ENCODE measurements at places on chromosomes 1 and 21.

GRCh38 chr1:169326956-169327268 is 40.7 kb downstream of the NME7 start:
- DNase-seq: no peak

DNA sequence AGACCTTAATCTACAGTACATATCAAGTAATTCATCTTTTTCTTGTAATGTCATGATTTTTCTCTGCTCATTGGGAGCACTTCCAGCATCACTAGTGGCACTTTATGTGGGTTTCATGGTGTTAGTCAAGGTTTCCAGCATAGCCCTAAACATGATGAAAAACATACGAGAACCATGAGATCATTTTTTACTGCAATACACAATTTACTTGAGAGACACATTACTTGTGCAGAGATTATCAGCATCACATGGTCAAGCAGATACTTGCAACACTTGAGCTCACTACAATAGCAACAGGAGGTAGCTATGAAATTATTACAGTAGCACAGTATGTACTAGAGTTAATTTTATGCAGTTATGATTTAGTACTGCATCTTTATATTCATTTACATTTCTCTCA is 36.4 kb downstream of the ITGB3BP start:
- DNase-seq: no peak

- DNase-seq: no peak
These were observed 38.9 kb downstream of the SYT2 start for GRCh38 chr1:202671399-202671798.

DNA sequence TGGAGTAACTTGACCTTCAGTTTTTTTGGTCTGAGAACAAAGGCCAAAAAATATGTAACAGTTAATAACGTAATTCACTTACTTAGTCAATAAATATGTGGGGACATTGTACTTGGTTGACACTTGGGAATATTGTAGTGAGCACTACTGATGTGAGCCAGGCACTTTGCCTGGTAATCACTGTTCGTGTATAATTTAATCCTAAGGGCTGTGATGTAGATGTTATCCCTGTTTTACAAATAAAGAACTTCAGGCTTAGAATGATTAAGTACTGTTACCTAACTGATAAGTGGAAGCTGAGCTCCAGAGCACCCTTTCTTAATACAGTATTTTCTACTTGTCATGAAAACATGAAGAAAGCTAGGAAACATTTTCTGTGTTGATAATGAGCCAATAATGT is 28.0 kb downstream of the PTBP2 start:
- DNase-seq: no peak

DNA sequence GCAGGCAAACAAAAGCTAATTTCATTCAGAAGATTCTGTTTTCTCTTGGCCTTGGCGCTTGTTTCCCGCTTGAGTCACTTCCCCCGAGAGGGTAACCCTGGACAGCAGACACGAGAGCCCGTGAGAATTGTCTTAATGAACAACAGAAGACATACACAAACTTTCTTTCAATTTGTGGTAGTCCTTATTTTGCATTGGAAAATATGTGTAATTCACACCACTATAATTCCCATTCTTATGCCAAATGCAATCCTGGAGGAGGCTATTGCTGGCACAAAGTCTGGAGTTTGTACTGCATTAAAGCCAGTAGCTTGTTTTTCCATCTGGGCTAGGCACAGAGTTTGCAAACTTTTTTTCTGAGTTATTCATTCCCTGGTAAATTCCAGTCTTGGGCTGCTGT is 109.8 kb upstream of the IVNS1ABP start:
- DNase-seq: no peak

DNA sequence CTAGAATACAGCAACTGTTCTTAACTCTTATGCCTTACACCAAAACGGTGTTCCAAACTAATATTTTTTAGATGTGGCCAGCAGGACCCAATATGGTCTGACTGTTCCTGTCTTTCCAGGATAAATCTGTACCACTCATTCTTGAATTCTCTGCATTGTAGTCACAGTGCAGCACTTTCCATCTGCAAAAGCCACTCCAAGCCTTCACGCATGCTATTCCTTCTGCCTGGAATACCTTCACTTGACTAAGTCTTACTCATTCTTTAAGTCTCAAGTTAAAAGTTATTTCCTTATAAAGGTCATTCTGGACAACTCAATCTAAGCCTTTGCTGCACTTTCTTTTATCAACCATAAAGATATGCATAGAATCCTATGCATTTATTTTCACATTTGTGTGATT is 1194.5 kb downstream of the PLA2G4A start:
- no peak for DNase-seq

- no peak for DNase-seq
These were observed 11.2 kb upstream of the FMOD start for GRCh38 chr1:203361945-203362719.

- no peak for DNase-seq
These were observed 498.2 kb upstream of the C1orf87 start for GRCh38 chr1:60571811-60572210.

DNA sequence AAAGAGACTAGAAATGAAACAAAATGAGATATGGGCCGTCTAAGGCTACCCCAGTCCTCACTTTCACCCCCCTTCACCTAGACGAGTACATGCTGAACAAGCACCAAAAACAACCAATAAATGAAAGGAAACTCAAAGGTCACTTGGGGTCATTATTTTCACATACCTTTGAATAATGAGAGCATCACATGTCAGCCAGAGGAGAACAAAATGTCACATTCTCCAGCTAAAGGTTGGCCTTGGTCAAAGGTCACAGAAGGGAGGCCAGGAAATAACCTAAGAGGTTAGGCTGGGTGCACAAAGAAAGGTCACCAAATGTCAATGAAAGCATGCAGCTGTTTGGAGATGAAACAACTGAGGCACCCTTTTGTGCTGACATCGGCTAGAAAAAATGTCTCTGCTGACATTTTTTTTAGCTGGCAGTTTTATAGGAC is 288.7 kb upstream of the USP25 start:
- no peak for DNase-seq

GRCh38 chr1:88118176-88118845 is 565.8 kb upstream of the PKN2 start:
- DNase-seq: no peak

GRCh38 chr1:2334366-2334765 is 57.0 kb downstream of the MORN1 start:
- DNase-seq: no peak

DNA sequence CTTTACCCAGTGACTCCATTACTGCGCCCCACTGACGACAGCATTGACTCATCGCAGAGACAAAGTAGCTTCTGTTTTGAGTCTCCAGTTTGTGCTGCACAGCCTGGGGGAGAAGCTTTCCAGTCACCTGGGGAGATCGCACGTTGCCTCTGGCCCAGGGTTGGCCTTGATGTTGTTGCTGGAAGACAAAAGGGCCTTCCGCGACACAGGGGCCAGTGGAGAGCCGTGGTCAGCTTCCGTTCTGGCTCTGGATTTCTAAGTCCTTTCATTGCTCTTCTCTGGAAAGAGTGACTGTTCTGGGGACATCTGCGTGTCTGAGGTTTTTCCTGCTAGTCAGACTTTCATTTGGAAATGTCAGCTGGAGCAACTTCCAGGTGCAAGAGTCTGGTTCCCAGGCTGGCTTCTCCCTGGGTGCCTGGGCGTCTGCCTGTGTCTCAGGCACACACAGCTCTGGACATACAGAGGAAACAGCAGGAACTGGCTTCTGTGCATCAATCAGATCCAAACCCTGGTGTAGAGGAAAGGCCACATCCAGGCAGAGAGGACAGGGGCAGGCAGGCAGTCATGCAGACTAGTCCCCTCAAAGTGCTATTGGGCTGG is 257.0 kb downstream of the SIPA1L2 start:
- DNase-seq: no peak

DNA sequence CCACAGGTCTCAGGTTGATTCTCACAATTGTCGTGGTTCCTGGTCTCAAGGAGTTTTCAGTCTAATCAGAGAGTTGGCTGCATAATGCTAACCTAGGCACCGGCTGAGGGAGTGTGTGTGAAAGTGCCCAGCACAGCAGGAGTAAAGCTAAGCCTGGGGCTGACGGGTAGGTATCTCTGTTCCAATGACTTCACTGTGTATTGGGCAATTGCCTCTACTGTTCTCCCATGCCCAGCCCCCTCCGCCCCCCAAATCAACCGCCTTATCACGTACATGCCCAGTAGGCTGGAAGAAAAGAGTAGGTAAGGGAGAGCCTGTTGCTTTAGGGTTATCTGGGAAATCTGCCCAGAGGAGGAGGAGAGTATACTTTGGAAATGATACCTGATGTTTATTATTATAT is 54.7 kb downstream of the MRPS6 start:
- DNase-seq: no peak

DNA sequence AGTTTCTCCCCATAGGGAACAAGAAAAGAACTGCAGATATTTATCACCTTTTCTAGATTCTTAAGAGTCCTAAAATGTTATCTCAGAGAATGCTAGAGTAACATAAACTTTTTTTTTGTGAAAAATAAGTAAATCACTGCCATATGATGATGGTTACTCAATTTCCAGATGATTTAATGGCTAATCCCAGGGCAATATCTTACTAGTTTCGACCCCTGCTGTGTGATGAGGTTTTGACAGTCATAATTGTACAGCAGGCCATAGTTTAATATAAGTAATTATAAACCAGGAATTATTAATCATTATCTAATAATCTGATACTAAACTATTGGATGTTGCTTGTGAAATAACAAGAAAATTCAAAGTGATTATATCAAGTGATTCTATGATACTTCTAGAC is 210.6 kb downstream of the HLX start:
- DNase-seq: no peak

DNA sequence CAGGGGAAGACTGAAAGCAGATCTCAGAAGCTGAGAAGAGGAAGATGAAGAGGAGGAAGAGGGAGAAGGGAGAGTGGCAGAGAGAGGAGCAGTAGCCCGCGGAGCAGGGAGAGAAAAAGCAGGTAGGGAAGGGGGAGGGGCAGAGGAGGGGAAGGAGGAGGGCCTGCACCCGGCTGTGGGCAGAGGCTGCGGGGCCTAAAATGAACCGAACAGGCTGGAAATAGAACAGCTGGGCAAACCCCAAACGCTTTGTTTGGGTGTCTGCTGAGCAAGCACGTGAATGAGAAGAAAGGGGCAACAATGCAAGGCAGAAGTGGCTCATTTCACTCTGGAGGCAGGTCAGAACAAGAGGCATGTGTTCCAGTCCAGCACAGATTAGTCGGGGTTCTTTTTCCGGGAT is 33.5 kb downstream of the KCNC4 start:
- no peak for DNase-seq

DNA sequence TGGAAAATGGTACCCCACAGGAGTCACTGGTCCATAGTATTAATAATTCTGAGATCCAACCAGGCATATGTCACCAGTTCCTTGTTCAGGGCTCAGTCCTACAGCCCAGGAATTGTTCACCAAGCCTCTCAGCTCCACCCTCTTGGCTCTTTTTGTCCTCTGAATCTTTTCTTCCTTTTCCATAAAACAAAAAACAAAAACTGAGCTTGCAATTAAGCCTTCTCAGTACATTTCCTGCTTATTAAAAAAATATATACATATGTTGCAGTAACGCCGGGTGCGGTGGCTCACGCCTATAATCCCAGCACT is 23.4 kb upstream of the KIF1B start:
- no peak for DNase-seq

DNA sequence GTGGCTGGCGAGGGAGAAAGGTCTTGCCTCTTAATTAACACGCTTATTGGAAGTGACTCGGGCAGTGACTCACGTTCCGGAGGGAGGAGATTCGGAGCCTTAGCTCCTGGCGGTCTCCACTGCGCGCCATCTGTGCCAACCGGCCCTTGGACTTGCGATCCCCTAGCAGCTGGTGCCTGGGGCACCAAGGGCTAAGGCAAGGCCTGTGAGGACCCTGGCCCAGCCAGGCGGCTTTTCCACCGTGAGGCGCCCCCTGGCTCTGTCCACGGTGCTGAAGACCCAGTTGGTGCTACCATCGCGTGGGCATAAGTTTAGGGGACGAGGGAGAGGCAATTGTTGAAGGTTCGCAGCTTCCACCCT is 1.3 kb upstream of the SYT6 start:
- DNase-seq: no peak

DNA sequence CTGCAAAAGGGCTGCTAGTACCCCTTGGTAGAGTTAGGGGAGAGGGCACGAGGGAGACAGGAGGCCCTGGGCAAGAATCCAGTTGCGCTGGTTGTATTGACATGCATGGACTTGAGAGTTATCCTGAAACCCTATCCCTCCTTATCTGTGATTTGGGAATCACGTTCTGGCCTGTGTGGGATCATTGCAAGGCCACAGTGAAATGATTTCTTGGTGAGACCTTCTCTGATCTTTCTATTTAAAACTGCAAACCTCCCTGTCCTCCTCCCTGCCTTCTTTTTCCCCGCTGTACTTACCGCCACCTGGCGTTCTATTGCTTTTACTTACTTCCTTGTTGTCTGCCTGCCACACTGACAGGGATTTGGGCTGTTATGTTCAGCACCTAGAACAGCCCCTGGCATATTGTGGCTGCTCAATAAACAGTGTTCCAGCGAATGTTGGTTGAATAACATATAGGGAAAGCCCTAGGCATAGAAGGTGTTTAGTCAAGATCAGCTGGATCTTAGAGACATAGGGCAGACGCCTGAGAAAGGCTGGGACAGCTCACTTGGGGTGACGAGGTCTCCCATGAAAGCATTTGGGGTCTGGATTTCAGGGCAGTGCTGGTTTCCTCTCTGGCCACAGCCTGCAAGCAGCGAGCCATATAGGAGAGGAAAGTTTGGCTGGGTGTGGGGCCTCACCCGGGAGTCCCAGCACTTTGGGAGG is 25.6 kb downstream of the ALPL start:
- DNase-seq: no peak

DNA sequence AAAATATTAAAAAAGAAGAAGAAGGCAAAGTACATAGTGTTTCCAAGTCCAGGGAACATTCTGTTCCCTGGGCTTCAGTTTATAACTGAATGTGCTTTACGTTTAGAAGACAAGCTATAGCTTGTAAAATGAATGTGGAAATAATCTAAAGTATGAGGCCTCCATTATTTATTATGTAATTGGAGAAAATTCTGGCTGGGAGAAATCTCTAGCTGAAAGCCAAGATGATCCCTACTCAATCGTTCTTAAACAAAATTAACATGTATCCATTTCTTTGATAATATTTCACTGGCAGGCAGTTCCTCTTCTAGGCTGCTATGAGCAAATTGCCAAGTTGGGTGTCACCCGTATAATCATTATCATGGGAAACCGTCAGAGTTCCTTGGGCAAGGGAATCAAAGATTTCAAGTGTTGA is 52.2 kb upstream of the ETS2 start:
- DNase-seq: no peak

GRCh38 chr1:79585801-79586200 is 579.3 kb upstream of the ADGRL4 start:
- no peak for DNase-seq

DNA sequence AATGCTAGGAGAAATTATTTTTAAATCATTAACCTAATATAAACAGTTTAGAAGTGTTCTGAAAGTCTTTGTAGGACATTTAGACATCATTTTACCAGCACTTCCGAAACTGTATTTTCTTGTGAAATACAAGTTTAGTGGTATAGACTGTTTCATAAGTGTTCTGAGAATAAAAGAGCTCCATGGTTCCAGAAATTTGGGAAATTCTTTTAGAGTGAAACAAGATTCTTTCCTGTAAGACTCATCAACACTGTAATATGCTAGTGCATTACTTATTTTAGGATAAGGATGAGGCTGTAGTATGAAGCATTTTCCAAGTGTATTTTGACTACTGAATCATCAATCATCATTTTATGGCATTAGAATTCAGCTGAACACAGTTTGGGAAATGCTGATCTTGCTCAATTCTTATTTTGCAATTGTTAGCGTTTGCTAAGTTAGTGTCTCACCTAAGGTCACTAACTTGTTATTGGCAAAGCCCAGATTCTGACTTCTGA is 73.4 kb downstream of the CEP350 start:
- DNase-seq: no peak

- no peak for DNase-seq
These were observed 273.1 kb upstream of the SNX7 start for GRCh38 chr1:98388441-98388840.

GRCh38 chr21:32101277-32101676 is 177.6 kb downstream of the MIS18A start:
- DNase-seq: no peak
